ENCODE measurements at places on chromosomes 2 and 18. TPM values are rescaled to one million over a fixed set of nuclear protein-coding genes. Genes with fewer than 3 reads are reported as not detected.

CARF gene
- 1.2 TPM for total RNA-seq

LYG1 gene
- total RNA-seq = 1.3 TPM

TUBA3E gene
- not detected for total RNA-seq

UGT1A1 gene
- not detected for total RNA-seq

FTCDNL1 gene
- 1.0 TPM for total RNA-seq

SP5 gene
- 1.8 TPM for total RNA-seq

SP140 gene
- 0.35 TPM for total RNA-seq

CCDC102B gene
- 0.69 TPM for total RNA-seq

CAPN13 gene
- not detected for total RNA-seq

DYNAP gene
- not detected for total RNA-seq

C2orf15 gene
- total RNA-seq = 0.16 TPM

EGR4 gene
- not detected for total RNA-seq

DNA sequence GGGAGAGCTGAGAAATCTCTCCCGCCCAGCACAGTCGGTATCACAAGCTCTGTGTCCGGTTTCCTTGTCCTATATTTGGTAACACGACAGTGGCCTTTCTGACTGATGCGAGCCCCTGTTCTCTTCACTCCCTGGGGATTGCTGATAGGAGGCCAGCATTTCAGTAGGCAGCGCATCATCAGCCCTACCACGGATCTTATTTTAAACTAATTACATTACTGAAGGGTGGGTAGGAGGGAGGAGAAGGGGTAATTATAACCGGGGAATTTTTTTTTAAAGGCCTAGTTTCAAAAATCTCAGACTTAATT is 125.6 kb upstream of the LGALSL start:
- no peak overlapping the region for H3K4me3 ChIP-seq
- no peaks in the 10 kb centered on the region for H3K36me3 ChIP-seq
- no peak overlapping the region for H3K27ac ChIP-seq
- no peak for DNase-seq
- no peaks in the 10 kb centered on the region for H3K4me1 ChIP-seq
- peaks cover 24% of the 10 kb centered on the region for H3K27me3 ChIP-seq

GRCh38 chr2:98177986-98178385 is 91.0 kb downstream of the VWA3B start:
- no peak overlapping the region for H3K4me3 ChIP-seq
- no peak overlapping the region for H3K27ac ChIP-seq
- DNase-seq = no peak
- H3K36me3 ChIP-seq = no peaks in the 10 kb centered on the region

GRCh38 chr2:124911560-124911959 is 886.5 kb downstream of the CNTNAP5 start:
- no peak overlapping the region for H3K4me3 ChIP-seq
- no peaks in the 10 kb centered on the region for H3K4me1 ChIP-seq
- no peak overlapping the region for H3K27ac ChIP-seq
- H3K36me3 ChIP-seq = no peaks in the 10 kb centered on the region
- H3K27me3 ChIP-seq = no peaks in the 10 kb centered on the region

DNA sequence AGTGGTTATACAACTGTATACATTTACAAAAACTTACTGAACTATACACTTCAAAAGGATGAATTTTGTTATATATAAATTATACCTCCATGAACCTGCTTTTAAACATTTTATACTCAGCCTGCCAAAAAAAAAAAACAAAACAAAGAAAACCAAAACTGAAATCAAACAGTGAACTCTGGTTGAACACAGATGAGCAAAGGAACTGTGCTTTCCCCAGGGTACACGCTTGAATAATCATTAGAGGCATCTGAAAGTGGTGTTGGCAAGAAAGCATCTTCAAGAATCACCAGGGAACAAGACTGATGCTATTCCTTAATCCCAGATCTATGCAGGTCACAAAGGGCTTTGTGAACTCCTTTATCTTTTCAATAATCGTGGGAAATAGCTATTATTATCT is 77.0 kb upstream of the LYPD1 start:
- H3K4me3 ChIP-seq = no peak overlapping the region
- no peaks in the 10 kb centered on the region for H3K4me1 ChIP-seq

GRCh38 chr2:129717560-129718130 is 261.8 kb upstream of the RAB6C start:
- H3K27ac ChIP-seq = no peak overlapping the region
- H3K4me3 ChIP-seq = no peak overlapping the region
- no peaks in the 10 kb centered on the region for H3K36me3 ChIP-seq
- peaks cover 4% of the 10 kb centered on the region for H3K4me1 ChIP-seq
- no peak for DNase-seq
- peaks cover 2% of the 10 kb centered on the region for H3K27me3 ChIP-seq

DNA sequence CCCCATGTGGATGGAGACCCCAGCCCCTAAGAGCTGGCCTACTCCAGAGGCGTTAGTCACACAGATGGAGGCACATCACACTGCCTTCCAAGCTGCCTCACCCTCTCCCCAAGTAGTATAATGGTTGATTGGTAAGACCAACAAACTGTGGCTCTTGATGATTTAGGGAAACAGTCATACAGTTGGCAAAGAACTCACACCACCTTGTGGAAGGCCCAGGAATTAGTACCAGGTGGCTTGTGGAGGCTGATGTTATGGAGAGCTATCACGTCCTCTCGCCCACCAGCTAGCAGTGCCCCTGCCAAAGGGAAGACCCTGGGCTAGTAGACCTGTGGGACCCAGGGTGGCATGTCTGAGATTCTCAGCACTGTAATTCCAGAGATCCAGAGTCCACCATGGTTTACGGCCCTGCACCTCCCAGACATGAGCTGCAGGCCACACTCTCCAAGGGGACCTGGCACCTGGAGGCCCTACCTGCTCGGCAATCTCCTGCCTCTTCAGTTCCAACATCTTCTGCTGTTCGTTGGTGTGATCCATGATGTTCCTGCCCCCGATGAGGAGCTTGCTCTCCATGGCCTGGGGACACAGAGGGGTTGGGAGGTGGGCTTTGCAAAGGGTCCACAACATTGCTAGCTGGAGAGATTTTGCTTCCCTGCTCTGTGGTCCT is 26.3 kb downstream of the KIF3C start:
- no peak overlapping the region for H3K27ac ChIP-seq
- no peaks in the 10 kb centered on the region for H3K36me3 ChIP-seq
- no peak overlapping the region for H3K4me3 ChIP-seq
- no peaks in the 10 kb centered on the region for H3K4me1 ChIP-seq
- no peaks in the 10 kb centered on the region for H3K27me3 ChIP-seq

DNA sequence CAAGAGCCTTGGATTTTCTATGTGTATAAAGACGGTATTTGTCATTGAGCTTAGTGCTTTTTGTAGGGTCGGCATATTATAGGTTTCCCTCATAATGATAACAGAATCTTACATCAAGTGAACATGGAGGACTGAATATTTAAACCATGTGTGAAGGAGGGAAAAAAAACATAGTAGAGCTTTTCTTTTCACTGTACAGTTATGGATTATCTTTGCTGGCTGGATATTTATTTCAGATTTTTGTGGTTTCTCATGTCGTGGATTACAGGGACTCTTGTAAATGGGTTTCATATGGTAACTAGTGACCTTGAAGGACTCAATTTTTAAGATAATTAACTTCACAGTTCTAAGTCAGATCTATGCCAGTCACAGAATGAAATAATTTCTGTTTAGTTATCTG is 330.2 kb upstream of the NRP2 start:
- no peak for DNase-seq
- H3K27me3 ChIP-seq = no peaks in the 10 kb centered on the region
- H3K4me1 ChIP-seq = no peaks in the 10 kb centered on the region
- H3K27ac ChIP-seq = no peak overlapping the region

DNA sequence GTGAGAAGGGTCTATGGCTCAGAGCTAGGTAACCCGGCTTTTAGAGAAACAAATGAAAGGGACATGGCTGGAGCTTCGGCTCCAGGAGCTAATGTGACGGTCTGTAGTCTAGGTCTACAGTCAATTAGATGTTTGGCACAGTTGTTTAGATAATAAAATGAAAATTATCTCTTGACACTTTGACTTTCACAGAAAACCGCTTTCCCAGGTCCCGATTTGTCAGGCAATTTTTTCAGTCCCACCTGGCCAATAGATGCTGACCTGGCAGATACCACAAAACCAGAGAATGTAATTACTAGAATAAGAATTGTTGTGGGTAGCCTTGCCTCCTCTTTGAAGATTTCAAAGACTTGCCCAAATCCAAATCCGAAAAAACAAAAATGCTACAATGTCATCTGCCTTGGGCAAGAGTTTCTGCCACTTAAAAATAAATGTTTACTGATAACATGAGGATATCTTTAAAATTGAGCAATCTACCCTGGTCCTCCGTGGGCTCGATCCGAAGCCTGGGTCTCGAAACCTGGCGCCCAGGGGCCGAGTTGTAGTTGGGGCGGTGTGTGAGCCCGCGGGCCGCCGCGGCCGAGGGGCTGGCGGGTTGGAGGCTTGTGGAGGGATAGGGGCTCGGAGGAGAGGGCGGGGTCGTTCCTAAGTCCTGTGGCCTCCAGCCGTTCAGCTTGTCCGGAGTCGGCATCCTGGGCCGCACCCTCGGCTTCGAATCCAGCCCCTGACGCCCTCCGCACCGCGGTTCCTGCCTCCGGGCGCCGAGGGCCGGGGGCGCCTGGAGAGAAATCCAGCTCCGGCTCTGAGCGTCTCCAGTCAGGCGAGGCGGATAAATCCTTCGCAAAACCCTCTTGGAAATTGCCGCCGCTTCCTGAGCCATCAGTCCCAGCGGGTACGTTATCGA is 2.3 kb downstream of the EMX1 start:
- H3K36me3 ChIP-seq = no peaks in the 10 kb centered on the region
- H3K27ac ChIP-seq = no peak overlapping the region
- peaks cover 90% of the 10 kb centered on the region for H3K27me3 ChIP-seq
- no peak overlapping the region for H3K4me3 ChIP-seq

GRCh38 chr2:239894276-239894675 is 130.9 kb downstream of the NDUFA10 start:
- H3K27ac ChIP-seq = no peak overlapping the region
- no peaks in the 10 kb centered on the region for H3K27me3 ChIP-seq
- H3K4me1 ChIP-seq = no peaks in the 10 kb centered on the region
- H3K36me3 ChIP-seq = no peaks in the 10 kb centered on the region

- H3K27ac ChIP-seq = no peak overlapping the region
- H3K4me3 ChIP-seq = no peak overlapping the region
- no peaks in the 10 kb centered on the region for H3K27me3 ChIP-seq
- no peaks in the 10 kb centered on the region for H3K36me3 ChIP-seq
Observed at GRCh38 chr2:147049957-147050356, 794.9 kb upstream of the ACVR2A start.

- DNase-seq = no peak
- no peak overlapping the region for H3K4me3 ChIP-seq
- H3K4me1 ChIP-seq = no peaks in the 10 kb centered on the region
- no peaks in the 10 kb centered on the region for H3K36me3 ChIP-seq
Observed at GRCh38 chr2:222049946-222050345, 248.9 kb downstream of the PAX3 start.

DNA sequence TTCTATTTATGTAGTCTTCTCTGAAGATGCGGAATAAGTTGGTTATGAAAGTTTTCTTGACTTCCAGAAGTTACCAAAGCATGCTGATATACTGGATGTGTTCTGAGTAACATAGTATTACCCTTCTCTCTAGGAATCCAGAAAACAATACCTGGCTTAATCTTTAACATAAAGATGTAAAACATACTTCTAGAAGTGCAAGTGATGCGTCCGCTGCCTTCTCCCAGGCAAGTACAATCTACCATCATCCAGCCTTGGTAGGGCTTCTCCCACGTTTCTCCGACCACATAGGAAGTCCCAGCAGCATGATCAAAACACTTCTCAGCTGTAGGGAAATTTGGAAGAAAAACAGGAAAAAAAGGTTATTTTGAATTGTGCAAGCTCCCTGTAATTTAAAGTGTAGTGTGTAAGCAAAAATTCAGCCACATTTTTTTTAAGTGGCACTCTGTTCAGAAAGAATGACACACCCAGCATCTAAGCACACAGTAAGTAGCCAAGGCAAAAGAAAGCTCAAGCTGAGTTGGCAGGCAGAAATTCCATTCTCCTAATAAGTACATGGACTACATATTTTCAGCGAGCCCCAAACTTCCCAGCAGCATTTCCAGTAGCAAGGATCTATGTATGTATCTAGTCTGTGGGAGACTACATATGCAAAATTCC is 5.2 kb downstream of the FN1 start:
- DNase-seq = no peak
- no peak overlapping the region for H3K4me3 ChIP-seq
- no peak overlapping the region for H3K27ac ChIP-seq
- H3K27me3 ChIP-seq = no peaks in the 10 kb centered on the region
- H3K4me1 ChIP-seq = no peaks in the 10 kb centered on the region

DNA sequence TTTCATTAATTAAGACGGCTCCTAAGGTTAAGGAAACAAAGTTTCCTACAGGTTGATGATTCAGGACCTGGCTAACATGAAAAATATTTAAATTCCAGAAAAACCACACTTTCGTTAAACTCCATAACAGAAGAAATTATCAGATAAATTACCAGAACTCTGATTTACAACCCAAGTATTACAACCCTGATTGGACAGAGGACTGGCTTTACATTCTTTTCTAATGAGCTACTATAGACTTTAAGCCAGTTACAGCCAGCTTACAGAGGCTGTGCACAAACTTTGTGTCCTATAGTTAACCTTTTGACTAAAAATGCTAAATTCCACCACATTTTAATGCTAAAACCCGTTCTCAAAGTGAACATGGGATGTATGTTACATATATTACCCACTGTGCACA is 458.6 kb downstream of the KCNJ3 start:
- no peaks in the 10 kb centered on the region for H3K27me3 ChIP-seq
- no peaks in the 10 kb centered on the region for H3K36me3 ChIP-seq
- no peak for DNase-seq

DNA sequence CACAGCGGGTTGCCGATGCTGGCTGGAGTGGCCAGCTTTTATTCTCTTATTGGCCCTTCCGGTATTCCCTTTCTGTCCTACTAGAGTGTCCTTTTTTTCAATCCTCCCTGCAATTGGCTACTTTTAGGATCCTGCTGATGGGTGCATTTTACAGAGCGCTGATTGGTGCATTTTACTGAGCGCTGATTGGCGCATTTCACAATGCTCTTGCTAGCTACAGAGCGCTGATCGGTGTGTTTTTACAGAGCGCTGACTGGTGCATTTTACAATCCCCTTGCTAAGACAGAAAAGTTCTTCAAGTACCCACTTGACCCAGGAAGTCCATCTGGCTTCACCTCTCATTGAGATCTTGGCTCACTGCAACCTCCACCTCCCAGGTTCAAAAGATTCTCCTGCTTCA is 44.4 kb upstream of the SPRED2 start:
- no peak overlapping the region for H3K4me3 ChIP-seq
- no peaks in the 10 kb centered on the region for H3K36me3 ChIP-seq
- no peaks in the 10 kb centered on the region for H3K27me3 ChIP-seq
- peaks cover 10% of the 10 kb centered on the region for H3K4me1 ChIP-seq
- no peak overlapping the region for H3K27ac ChIP-seq
